A549 treated with CpdA at 1 μM for 4 hours (cell line): ENCODE measurements at places on chromosomes 4 and X. TPM values are rescaled to one million over a fixed set of nuclear protein-coding genes. Genes with fewer than 3 reads are reported as not detected.

Gene CYLC1
- not detected in 5 replicates for total RNA-seq

Gene ACOX3
- total RNA-seq, result 7.0 to 10.2 TPM (median 8.7 TPM) in 5 replicates

Gene SHROOM4
- total RNA-seq, result not detected in 5 replicates

Gene ZNF518B
- 2.6 to 4.6 TPM (median 3.4 TPM) in 5 replicates for total RNA-seq
